CD4-positive, alpha-beta T cell treated with Interleukin-15 for 4 hours (primary cell): ENCODE measurements at places on chromosomes 11 and 22.

DNA sequence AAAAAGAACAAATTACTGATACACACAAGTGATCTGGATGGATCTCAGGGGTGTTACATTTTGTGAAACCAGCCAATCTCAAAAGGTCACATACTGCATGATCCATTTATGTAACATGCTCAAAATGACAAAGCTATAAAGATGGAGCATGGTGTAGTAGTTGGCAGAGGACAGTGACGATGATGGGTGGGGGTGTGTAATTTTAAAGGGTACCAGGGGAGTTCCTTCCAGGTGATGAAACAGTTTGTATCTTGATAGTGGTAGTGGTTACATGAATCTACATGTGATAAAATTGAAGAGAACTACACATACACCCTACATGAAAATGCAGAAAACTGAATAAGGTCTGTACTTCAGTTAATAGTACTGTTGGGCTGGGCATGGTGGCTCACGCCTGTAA is 17.1 kb downstream of the TMEM184B start:
- no peak for DNase-seq

GRCh38 chr22:50190182-50190940 is 4.6 kb downstream of the TRABD start:
- DNase-seq = peak; percentile 83

DNA sequence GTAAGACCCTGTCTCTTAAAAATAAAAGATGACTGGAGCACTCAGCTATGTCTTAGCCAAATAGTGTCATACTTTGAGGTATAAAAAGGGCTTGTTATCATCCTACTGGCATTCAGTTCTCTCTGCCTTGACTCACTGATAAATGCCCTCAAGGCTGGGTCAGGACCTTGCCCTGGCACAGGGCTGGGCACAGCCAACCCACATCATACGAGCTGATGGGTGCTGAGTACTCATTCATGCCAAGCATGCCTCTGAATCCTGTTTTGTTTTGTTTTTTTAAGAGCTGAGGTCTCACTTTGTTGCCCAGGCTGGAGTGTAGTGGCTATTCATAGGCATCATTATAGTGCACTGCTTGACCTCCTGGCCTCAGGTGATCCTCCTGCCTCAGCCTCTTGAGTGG is 1.9 kb downstream of the SMTNL1 start:
- DNase-seq = no peak

GRCh38 chr11:40281052-40281580 is 1178.3 kb downstream of the LRRC4C start:
- DNase-seq = no peak

DNA sequence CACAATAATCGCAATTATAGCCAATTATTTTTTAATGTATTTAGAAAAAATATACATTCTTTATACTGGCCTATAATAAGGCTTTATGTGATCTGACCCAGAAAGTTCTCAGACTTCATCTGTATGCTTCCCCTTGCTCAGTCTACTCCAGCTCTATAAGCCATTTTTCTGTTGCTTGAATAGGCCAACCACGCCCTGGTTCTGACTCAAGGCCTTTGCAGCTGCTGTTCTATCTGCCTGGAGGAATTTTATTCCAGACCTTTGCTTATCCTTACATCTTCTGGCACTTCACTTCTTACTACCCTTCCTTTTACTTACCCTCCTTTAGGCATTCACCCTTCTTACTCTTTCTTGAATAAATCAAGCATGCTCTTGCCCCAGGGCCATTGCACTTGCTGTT is 54.9 kb upstream of the PDE3B start:
- no peak for DNase-seq

DNA sequence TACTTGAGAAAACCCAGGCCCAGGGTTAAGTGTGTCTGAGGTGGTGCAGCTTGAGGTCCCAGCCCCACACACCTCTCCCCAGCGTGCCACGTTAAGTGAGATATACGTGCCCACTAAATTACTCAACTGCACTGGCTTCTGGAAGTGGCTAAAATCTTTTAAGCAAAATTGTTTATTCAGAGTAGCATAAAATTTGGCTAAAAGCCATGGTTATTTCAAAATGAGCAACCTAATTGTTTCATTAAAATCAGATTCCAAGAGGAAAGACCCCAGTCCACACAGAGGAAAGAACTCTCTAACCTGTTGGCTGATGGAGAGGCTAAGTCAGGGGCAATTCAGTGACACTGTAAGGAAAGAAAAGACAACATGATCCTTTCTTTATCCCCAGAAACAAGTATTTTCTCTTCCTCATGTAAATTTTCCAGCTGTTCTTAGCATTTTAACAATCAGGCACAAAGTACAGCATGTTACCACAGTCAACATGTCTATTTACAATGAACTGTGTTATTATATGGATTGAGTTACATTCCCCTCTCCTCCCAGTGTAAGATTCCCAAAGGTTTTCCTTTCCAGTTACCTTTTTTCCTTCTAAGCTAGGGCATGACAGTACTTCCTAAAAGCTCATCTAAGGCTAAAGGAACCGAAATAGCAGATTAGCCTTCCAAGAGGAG is 26.6 kb downstream of the NUP50 start:
- no peak for DNase-seq

DNA sequence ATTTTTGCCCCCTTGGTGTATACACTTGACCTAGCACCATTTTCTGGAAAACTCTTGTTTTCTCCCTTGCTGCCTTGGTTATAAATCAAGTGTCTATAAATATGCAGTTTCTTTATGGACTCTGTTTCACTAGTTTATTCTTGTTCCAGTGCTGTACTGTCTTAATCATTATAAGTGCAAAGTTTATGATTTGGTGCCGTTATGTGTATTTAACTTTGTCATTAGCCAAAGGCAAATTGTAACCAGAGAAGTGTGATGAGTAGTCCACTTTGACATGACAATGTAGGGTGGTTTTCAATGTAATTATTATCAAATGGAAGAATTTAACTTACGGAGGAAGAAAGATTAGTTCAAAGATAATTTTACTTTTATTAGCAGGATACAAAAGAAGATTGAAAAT is 40.3 kb downstream of the SPECC1L start:
- no peak for DNase-seq

- no peak for DNase-seq
Measured at GRCh38 chr11:118382954-118383353, 18.5 kb upstream of the ATP5MG start.

GRCh38 chr22:43479962-43480361 is 68.1 kb downstream of the MPPED1 start:
- no peak for DNase-seq

DNA sequence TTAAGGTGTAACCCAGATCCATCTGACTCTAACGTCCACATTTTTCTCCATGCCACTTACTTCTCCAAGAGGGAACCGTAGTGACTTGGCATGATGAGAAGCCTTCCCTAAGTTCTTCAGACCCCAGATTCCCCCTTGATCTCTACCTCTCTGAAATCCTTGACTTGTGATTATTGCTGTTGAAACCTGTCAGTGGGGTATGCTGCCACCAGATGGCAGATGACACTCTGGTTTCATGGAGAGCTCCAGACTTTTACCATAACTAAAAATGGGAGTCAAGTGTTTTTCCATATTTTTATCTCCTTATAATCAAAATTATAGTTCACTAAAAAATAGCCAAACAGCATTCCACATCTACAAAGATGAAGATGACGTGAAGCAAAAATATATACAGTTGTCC is 504.2 kb downstream of the SOX6 start:
- no peak for DNase-seq

GRCh38 chr22:48218889-48219420 is 1456.5 kb downstream of the TBC1D22A start:
- DNase-seq = no peak

GRCh38 chr11:2445746-2446551 is 1.1 kb downstream of the KCNQ1 start:
- no peak for DNase-seq

- DNase-seq = no peak
Measured at GRCh38 chr11:132961453-132961852, 570.8 kb downstream of the OPCML start.

DNA sequence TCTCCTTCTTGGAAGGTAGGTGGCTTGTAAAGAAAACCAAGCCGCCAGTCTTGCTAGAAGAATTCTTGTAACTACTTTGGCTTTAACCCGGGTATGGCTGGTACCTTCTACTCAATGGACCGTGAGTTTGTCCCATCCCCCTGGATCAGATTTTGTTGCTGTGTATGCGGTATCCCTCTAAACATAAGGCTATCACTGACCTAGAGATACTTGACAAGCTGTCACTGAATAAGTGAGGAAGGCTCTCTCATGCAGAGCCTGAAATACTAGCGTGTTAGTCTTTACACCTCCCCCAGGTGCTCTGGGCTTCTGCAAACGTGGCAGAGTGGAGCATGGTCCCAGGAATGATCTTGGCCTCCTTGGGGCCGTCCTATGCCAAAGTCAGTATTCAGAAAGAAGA is 34.5 kb downstream of the GLB1L2 start:
- no peak for DNase-seq

GRCh38 chr11:58446294-58446693 is 4.3 kb upstream of the OR5B12 start:
- DNase-seq = no peak

DNA sequence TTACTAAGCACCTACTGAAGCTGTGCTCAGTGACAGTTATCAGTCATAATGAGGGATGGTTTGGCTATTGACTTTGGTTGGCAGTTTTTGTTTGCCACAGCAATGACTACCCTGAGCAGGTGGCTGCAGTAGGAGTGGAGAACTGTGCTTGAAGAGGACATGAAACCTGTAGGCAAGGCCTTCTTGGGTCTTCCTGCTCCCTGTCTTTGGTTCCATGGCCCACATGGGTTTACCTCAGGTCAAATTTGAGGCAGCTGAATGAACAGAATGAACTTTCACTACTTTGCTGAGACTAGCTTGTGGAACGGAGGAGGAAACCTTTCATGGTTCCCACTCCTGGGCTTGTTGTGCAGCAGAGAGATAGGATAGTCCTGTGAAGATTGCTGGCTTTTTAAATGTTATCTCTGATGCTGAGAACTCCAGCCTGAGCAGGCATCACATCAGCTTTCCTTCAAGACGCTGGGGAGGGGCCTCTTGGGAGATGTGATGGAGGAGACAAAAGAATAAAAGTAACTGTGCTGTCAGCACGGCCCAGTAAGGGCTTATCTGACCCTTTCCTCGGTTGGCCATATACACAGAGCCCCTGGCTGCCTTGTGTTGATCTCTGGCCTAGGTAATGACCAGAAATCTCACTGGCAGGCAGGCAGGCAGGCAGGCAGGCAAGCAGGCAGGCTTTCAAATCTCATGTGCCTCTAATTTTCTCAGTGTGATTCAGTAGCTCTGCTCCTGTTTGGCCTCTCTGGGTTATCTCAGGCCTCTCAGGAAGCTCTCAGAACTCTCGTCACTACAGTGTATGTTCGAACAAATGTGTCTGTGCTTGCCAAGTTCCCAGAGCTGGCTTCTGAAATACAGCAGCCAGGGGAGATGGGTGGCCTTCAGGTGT is 12.0 kb downstream of the STIM1 start:
- DNase-seq = no peak

DNA sequence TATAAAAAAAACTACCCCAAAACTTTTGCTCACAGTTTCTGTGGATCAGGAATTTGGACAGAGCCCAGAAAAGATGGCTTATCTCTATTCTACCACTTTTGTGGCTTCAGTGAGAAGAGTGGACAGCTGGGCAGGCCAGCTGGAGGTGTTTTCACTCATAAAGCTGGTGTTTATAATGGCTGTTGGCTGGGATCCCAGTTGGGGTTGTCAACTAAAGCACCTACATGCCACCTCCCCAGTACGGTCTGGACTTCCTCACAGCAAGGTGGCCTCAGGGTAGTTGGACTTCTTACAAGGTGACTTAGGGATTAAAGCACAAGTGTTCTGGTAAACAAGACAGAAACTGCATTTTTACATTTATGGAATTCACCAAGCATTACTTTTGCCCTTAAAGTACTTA is 171.0 kb downstream of the NELL1 start:
- no peak for DNase-seq

DNA sequence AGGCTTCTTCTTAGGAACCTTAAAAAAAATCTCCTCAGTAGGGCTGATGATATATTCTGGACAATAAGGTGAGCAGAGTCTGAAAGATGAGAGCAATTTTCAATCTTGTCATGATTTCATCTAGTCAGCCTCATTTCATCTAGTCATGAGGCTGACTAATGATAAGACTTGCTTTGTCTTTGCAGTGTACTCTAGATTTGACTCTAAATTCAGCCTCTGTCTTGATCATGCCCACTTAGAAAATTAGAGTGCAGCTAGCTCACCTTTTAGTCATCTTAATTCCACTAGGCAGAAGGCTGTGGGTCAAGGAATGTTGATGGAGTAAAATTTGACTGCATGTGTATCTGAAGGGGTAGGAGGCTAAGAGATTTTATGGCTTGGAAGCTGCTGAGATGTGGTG is 5.5 kb downstream of the EHF start:
- no peak for DNase-seq

DNA sequence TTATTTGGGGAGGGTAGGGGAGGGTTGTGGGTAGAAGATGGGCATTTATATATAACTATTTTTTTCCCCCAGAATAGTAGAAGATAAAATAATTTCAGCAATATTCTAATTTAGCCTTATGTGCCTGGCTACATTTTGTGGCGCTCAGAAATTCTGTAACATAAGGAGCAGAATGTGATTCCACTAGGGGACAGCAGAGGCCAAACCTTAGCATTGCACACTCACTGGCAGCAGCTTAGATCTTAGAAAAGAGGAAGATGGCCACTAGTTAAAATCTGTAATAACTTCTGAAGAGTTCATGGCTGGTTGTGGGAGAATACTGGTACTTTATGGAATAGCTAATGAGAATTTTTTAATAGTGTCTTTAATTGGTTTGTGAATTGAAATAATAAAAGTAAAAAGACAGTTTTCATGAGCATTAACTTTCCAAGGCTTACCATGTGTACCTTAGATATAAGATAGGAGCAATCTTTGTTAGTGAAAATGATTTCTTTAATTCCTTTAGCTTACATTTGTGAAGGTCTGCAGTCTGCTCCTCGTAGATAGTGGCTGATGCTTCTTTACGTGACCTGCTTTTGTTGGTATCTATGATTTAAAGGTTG is 33.1 kb downstream of the DDX10 start:
- peak; percentile 24 for DNase-seq

- DNase-seq = no peak
Measured at GRCh38 chr22:37183432-37184379, 4.3 kb downstream of the C1QTNF6 start.

DNA sequence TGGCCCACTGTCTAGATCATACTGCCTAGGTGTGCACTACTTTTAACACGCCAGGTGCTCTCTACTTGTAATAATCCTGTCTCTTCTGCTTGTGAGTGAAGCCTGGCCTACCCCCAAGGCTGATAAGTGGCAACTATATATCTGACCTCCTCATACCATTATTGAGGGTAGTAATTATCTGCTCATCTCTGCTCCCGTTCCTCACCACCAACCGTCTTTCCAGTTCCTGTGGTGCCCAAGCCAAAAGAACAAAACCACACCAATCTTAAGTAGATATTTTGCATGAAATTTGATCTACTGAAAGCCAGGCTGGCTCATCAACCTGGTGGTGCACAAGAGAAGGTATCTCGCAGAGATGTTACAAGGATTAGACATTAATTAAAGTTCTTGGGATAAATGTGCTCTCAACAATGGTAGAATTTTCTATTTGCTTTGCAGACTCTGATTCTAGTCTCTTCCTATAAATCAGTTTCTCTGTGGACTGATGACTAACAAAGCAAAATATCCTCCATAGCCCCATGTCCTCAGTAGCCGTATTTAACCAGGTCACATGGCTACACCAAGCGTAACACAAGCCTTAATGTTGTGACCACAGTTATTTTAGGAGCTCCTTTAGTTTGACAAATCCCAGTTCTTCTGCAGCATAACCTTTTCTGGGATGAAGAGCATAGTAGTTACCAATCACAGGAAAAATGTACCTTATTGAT is 267.2 kb downstream of the NTM start:
- DNase-seq = no peak
